Progenitor cell of endocrine pancreas (in vitro differentiated cells): ENCODE measurements at places on chromosomes 5 and 9. TPM values are rescaled to one million over a fixed set of nuclear protein-coding genes. Genes with fewer than 3 reads are reported as not detected.

Gene UGT3A1
- total RNA-seq: 5.2 and 5.6 TPM in 2 replicates

Gene KIF4B
- not detected in 2 replicates for total RNA-seq

Gene SPOCK1
- total RNA-seq: 32.9 and 41.4 TPM in 2 replicates

Gene TAF11L5
- not detected in 2 replicates for total RNA-seq

Gene OR1J2
- total RNA-seq: not detected in 2 replicates

Gene PTGS1
- 0.07 and 0.22 TPM in 2 replicates for total RNA-seq

Gene CDH12
- total RNA-seq: 2.8 TPM in 2 replicates

Gene FYB1
- total RNA-seq: not detected in 2 replicates

Gene SNCAIP
- 13.7 and 16.8 TPM in 2 replicates for total RNA-seq

Gene BTNL3
- not detected in 2 replicates for total RNA-seq

Gene NDUFAF2
- 21.2 and 24.9 TPM in 2 replicates for total RNA-seq

Gene HMGCS1
- 170 and 196 TPM in 2 replicates for total RNA-seq

Gene ANKRD34B
- total RNA-seq: 0.17 and 0.20 TPM in 2 replicates

Gene SNX24
- total RNA-seq: 20.4 and 20.8 TPM in 2 replicates

Gene ADCY2
- 4.5 and 8.7 TPM in 2 replicates for total RNA-seq

Gene AGGF1
- 26.3 and 28.1 TPM in 2 replicates for total RNA-seq

Gene HAND1
- 0.44 and 0.48 TPM in 2 replicates for total RNA-seq

Gene ADAM19
- 13.4 and 15.9 TPM in 2 replicates for total RNA-seq

Gene TTC23L
- 2.8 and 2.9 TPM in 2 replicates for total RNA-seq

Gene PFN3
- not detected in 2 replicates for total RNA-seq

Gene FXN
- total RNA-seq: 25.7 and 28.6 TPM in 2 replicates

Gene SPATA31C1
- not detected in 2 replicates for total RNA-seq

Gene AK8
- total RNA-seq: 1.1 and 1.9 TPM in 2 replicates

Gene WASHC1
- 25.4 and 26.1 TPM in 2 replicates for total RNA-seq

Gene SHOC1
- total RNA-seq: not detected in 2 replicates

Gene LIFR
- total RNA-seq: 33.4 and 36.4 TPM in 2 replicates

Gene SAXO1
- total RNA-seq: 0.22 TPM in 1 of 2 replicates, not detected in the other

Gene WNT8A
- not detected in 2 replicates for total RNA-seq

Gene HACD4
- 0.72 and 0.80 TPM in 2 replicates for total RNA-seq

Gene PCAT7
- 12.6 and 13.1 TPM in 2 replicates for total RNA-seq

Gene GZMA
- total RNA-seq: not detected in 2 replicates

Gene ARL10
- total RNA-seq: 24.5 and 29.5 TPM in 2 replicates

Gene MAMDC2
- 0.27 and 0.60 TPM in 2 replicates for total RNA-seq

Gene SPATA31D3
- total RNA-seq: not detected in 2 replicates
